ENCODE measurements at places on chromosomes 5 and 9.

DNA sequence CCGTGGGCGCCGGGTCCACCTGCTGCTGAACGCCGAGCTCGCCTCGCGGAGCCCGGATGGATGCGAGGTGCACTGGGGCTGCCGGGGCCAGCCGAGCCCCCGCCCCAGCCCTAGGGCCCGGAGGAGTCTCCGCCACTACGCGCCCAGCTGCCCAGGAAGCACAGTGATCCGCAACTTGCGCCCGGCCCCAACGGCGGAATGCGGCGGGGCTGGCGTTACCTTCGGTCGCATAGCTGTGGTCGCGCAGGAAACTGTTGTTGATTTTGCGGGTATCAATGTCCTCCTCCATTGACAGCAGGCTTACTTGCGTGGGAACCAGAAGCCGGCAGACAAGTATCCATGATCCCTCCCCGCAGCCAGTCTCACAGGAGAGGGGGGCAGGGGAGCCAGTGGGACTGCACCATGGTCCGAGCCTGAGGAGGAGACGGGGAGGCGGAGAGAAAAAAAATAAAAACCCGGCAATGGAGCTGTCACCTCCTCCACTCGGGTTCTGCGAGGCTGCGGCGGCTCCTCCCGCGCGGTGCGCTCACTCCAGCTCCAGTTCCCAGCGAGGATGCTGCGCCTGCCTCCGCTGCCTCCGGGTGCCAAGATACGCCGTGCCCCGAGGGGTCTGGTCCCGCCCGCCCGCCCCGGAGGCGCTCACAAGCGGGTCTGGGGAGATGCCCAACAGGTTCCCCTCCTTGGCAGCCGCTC lies 628 bp downstream of the PPP2R2B start:
- DNase-seq: peak; percentile 22

GRCh38 chr9:133439337-133439736 lies 17.2 kb downstream of the ADAMTS13 start:
- no peak for DNase-seq

GRCh38 chr9:109561137-109561536 lies 63.0 kb upstream of the PTPN3 start:
- DNase-seq: no peak

DNA sequence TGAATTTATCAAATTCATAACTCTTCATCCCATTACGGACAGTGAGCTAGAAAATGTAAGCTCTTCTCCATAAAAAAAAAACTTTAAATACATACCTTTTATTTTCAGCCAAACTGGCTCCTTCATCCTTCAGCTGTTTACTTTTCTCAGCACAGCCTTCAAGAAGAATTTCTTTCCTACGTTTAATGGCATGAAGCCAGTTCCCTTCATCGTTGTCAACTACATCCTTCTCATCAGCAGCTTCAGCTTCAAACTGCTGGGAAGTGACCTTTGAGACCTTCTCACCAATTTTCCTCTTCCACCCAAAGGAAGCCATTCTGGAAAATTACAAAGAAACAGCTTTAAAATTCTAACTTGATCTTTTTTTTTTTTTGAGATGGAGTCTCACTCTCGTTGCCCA lies 9.1 kb downstream of the TTC33 start:
- no peak for DNase-seq

- DNase-seq: no peak
Observed at GRCh38 chr5:164422400-164422799, 917.0 kb downstream of the MAT2B start.

- no peak for DNase-seq
Observed at GRCh38 chr9:98807814-98808195, 335 bp downstream of the GALNT12 start.

DNA sequence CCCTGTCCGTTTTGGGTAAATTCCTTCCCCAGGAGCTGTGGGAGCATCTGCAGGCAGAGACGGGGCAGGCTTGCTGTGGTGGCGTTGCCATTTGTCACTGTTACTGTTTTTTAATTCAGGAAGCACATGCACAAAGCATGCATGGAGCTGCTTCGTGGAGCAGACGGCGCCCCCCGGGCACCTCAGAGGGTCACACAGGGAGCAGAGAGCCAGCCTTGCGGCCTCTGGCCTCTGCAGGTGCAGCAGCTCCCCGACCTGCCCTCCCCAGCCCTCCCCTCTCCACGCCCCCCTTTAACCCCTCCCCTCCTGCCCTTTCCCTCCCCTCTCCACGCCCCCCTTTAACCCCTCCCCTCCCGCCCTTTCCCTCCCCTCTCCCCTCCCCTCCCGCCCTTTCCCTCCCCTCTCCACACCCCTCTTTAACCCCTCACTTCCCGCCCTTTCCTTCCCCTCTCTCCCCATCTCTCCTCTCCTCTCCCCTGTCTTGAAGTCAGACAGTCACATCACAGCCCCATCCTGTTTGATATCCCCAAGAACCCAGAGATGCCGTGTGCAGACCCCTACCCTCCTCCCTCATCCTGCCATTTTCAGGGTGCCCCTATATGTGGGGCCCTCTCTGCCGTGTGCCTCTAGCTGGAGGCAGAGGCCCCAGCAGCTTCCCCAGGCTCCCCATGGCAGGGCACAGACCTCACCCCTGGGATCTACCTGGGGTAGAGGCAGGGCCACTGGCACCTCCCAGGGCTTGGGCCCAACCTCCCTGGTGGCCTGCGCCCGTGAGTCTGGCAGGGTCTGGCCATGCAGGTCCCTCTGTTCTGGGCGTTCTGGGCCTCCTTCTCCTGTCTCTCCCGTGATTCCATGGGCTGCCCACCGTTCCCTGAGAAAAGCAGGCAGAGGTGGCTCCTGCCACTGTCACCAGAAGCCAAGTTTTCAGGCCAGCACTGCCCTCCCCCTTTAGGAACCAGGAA lies 29.6 kb upstream of the UBAC1 start:
- DNase-seq: peak; percentile 86

- DNase-seq: no peak
Observed at GRCh38 chr5:52758014-52758413, 29.7 kb upstream of the ITGA1 start.

- DNase-seq: no peak
Observed at GRCh38 chr5:154611341-154611767, 133.3 kb upstream of the HAND1 start.

GRCh38 chr5:169746147-169746694 lies 109.1 kb downstream of the DOCK2 start:
- DNase-seq: no peak

GRCh38 chr5:63170486-63170885 lies 591.9 kb downstream of the LRRC70 start:
- DNase-seq: no peak

Data from NCI-H1694 (cell line).